Activated CD8-positive, alpha-beta memory T cell treated with anti-CD3 and anti-CD28 coated beads, Interleukin-2, amount 10 ng/mL, durations not matched to agents 7 days and 5 days (primary cell): ENCODE measurements at places on chromosomes 5 and 9. TPM values are rescaled to one million over a fixed set of nuclear protein-coding genes. Genes with fewer than 3 reads are reported as not detected.

Gene PCDHGB4
- 0.09 TPM for total RNA-seq

Gene CEP72
- 40.5 TPM for total RNA-seq

Gene ACTBL2
- not detected for total RNA-seq

Gene HSPA9
- total RNA-seq = 208 TPM

Gene CENPK
- total RNA-seq = 94.6 TPM

Gene CTSV
- total RNA-seq = 0.28 TPM

Gene SLC4A9
- 0.07 TPM for total RNA-seq

Gene C9orf43
- total RNA-seq = 0.16 TPM

Gene CNTLN
- total RNA-seq = 0.73 TPM

Gene OLFML2A
- not detected for total RNA-seq

Gene SPARC
- total RNA-seq = 0.37 TPM

Gene GHR
- not detected for total RNA-seq

Gene ADAMTSL2
- total RNA-seq = not detected

Gene DMXL1
- total RNA-seq = 30.4 TPM

Gene OR1N1
- total RNA-seq = not detected

Gene HMCN2
- total RNA-seq = not detected

Gene NPR3
- total RNA-seq = not detected

Gene NAA35
- 27.7 TPM for total RNA-seq

Gene ADRA1B
- 0.49 TPM for total RNA-seq

Gene ERBIN
- 40.9 TPM for total RNA-seq

Gene PCDHB10
- not detected for total RNA-seq

Gene CHSY3
- total RNA-seq = not detected

Gene CDX1
- total RNA-seq = not detected

Gene ADGRD2
- total RNA-seq = not detected

Gene SPATA31A3
- not detected for total RNA-seq

Gene PTPDC1
- 5.2 TPM for total RNA-seq

Gene PCDHGB1
- total RNA-seq = not detected

Gene FOXD4L4
- total RNA-seq = not detected

Gene INSL6
- not detected for total RNA-seq

Gene PCDHB7
- total RNA-seq = not detected

Gene CDC20B
- 0.53 TPM for total RNA-seq
